Sigmoid colon (tissue), 7 donors: ENCODE measurements at places on chromosomes 13 and 19. TPM values are rescaled to one million over a fixed set of nuclear protein-coding genes. Genes with fewer than 3 reads are reported as not detected.

AP1M2 gene
- not detected for total RNA-seq

DCT gene
- total RNA-seq = 1.4 TPM

CPT1C gene
- total RNA-seq = 3.9 TPM

ARL11 gene
- 0.33 TPM for total RNA-seq

VN1R2 gene
- total RNA-seq = not detected

CGB8 gene
- total RNA-seq = not detected

RFXAP gene
- total RNA-seq = 8.3 TPM

RHPN2 gene
- 1.7 TPM for total RNA-seq

DIRAS1 gene
- total RNA-seq = 2.2 TPM

- no peak for DNase-seq
Measured at GRCh38 chr13:79297128-79297527, 108.9 kb downstream of the RBM26 start.

DNA sequence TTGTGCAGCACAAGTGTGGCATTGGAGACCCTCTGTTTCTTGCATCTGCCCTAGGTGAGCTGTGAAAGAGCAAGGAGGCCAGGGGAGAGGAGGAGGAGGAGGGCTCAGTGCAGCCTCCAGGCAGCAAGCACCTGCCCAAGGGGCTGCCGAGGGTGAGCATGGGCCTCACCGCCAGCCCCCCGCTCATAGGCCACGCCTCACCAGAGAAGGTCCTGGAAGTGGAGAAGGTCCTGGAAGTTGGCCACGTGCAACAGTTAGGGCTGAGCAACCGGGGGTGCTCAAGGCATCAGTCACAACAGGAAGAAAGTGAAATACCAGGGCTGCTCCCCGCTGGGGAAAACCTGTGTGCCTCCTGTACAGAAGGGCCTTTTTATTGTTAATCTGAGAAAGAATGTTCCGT, 168.9 kb downstream of the TEX29 start:
- no peak for DNase-seq

DNA sequence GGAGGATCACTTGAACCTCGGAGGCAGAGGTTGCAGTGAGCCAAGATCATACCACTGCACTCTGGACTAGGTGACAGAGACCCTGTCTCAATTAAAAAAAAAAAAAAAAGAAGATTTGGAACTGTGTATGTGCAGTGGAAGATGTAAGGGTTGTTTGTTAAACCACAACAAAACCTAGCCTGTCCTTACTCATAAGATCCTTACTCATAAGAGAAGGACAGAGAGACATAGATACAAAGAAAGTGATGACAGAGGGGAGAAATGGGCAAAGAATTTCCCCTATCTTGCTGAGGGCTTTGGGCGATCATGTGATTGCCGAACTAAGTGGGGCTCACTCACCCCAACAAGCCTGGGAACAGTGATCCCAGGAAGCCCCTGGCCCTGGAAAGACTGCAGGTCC, 7.9 kb downstream of the ITPKC start:
- DNase-seq = no peak

DNA sequence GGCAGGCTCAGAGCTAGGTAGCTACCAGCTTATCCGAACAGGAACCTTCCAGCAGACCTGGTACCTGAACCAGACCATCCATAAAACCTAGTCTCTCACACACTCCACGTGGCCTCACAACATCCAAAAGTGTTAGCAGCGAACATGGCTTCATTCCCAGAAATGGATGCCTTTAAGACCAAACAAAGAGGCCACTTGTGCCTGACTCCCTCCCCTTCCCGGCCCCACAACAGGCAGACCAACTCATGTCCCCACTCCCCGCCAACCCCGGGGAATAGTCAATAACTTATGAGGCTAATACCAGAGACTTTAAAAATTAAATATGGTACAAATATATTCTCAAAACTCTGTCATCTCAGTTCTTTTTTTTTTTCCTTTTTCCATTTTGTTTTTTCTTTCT, 46.2 kb downstream of the ZNF557 start:
- no peak for DNase-seq

GRCh38 chr19:6837525-6837924, 49.9 kb upstream of the ADGRE1 start:
- DNase-seq = no peak

- DNase-seq = no peak
Measured at GRCh38 chr13:93305886-93306285, 79.3 kb downstream of the GPC6 start.

GRCh38 chr19:51786646-51787494, 8.1 kb upstream of the FPR3 start:
- DNase-seq = no peak

DNA sequence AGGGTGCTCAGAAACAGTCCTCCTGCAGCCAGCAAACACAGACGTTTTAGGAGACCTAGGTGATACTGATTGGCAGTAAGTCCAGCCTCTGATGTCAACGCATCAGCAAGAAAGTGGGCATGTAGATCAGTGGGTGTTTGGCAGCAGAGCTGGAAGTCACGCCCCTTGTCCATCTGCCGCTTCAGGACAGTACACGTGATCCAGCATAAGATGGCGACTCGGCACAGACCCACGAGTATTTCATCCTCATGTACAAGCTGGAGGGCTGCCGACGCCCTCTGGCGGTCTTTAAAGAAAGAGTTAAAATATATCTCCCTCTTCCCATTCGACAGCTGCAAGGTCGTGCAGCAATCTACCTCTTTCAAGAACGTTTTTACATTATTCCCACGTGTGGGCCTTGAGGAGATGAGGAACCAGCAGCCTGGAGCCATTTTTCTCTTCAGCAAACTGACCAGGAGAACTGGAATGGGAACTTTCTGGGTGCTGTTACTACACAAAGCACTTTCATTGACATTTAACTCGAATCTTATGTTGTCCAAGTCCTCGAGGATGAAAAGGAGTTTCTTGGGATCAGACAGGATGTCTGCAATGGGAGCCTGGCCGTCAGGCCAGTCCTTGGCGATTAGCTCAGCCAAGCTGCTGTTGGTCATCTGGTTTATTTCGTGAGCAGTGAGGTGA, 22.3 kb downstream of the NLRP11 start:
- peak; percentile 66 for DNase-seq

DNA sequence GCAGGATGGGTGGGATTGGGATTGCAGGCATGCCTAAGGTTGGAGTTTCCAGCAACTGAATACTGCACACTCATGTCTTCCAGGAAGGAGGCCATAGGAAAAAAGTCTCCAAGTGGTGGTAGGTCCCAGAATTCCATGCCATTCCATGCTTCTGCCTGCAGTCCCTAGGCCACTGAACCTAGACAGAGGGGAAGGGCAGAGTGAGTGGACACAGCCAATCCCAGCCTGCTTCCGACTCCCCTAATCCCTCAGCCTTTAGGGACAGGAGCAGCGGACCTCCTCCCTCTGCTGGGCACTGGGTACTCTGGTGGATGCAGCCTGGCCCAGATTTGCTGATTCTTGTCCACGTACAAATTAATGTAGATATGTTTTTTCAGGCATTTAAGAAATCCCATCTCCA, 17.0 kb downstream of the VSTM2B start:
- peak; percentile 22 for DNase-seq

GRCh38 chr13:37529751-37530385, 68.7 kb downstream of the POSTN start:
- DNase-seq = no peak

DNA sequence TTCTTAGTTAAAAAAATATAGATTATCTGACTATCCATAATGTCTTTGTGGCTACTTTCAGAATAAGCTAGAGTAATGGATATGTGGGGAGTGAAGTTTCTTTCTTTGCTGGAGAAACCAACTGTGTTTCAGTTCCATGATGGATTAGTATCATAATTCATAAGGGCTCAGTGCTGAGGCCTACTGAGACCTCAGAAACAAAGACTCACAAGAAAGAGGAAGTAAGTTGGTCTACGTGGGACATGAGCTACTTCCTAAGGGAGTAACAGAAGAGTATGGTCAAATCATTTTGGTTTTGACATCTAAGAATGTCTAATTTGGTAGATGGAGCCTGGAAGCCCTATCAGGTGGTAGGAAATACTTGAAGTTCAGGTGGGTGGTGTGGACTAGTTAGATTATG, 99.0 kb upstream of the HTR2A start:
- DNase-seq = no peak

DNA sequence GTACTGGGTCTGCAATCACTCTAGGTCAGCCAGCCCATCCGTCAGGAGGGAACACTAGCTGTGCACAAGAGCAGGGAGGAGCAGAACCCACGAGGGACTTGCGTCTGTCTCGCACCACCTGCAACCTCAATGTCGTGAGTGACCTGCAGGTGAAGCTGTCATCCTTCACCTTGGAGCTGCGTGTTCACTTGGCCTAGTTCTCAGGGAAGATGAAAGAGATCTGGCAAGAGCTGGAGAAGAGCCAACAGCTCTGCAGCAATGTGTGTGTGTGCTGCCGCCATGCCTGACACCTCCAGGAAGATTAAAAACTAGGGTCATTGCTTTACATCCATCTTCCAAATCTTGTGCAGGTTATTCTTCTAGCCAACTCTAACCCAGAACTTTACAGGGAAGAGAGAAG, 117.6 kb upstream of the MRI1 start:
- DNase-seq = no peak

GRCh38 chr13:44147233-44147632, 226.4 kb upstream of the SERP2 start:
- no peak for DNase-seq

DNA sequence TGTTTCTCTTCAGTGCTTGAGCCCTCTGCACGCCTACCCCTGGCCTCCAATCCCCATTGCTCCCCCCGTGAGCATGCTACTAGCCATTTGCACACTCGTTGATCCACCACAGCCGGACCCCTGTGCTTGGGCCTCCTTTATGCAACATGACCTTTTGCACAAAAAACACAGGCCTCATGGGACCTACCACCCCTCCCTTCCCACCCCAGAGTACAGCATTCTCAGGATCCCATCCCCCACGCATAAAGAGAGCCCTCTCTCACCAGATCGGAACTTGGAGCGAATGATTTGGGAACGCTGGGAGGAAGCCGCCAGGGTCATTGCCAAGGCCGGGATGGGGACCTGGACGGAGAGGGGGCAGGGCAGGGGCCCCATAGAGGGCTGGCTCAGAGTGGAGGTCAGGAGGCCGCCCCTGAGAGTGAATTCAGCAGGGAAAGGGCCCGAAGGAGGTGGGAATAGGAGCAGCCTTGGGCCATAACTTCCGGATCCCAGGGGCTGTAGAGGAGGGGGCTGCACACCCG, 754 bp downstream of the MAMSTR start:
- no peak for DNase-seq

GRCh38 chr13:105972306-105972721, 563.1 kb downstream of the EFNB2 start:
- DNase-seq = no peak

- peak; percentile 97 for DNase-seq
Measured at GRCh38 chr19:49676136-49676783, 811 bp upstream of the PRMT1 start.

DNA sequence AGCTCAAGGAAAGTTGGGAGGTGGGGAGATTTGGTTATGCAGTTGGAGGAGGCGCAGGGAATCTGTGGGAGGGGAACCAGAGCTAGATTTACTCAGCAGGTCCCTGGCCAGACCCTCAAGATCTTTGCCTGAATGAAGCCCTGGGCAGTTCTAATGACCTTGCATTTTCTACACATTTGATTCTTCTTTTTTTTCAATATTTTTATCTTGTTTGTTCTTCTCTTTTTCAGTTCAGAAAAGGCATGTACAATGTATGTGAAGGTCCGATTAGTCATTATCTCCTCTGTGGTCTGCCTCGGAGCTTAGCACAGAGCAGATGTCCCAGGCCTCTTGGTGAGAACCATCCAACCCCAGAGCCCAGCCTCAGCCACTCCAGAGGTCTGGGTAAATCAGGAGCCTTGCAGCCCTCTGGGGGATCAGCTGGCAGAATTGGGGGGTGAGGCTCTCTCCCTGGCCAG, 24.2 kb downstream of the SERP2 start:
- peak; percentile 37 for DNase-seq

- no peak for DNase-seq
Measured at GRCh38 chr19:32748497-32748896, 28.9 kb downstream of the TDRD12 start.

GRCh38 chr19:32339988-32340874, 5.2 kb upstream of the ZNF507 start:
- peak; percentile 70 for DNase-seq

DNA sequence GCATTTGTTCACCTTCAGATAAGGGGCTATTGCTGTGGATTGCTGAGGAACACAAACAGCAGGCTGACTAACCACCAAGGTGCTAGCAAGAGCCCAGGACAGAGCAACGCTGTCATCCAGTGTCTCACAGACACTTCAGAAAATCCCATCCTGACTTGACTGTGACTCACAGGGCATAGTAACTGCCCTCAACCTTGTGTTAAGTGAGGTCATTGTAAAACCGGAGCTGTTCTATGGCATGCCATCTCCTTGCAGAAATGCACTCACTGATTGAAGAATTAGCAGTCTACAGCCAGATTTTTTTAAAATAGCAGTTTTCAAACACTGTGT, 51.1 kb downstream of the TNFRSF19 start:
- no peak for DNase-seq

DNA sequence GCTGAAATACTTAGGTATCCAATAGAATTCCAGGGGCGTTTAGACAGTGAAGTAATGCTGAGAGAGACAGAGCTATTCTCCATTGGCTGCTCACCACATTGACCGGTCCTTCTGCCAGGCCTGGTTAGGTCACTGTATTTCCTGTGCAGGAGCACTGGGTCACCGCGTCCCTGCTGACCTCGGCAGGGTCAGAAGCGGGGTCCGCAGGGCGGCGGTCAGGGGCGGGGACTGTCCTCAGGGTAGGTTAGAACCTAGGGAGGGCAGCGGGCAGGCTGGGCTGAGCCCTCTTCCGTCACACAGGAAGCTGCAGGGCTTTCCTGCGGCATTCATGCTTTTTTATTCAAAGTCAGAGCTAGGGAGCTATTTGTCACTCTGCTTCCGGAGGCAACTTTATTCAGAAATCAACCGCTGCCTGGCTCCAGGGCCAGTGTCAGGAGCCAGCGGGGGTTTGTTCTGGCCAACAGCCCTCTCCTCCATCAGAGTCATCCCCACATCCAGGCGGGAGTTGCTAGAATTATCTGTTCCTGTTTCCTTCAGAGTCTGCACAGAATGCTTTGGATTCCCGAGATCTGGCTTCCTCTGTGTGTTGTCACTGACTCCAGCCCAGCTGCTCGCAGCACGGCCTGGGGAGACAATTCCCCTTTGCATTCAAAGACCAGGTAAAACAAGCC, 81.2 kb upstream of the WASF3 start:
- no peak for DNase-seq

- DNase-seq = no peak
Measured at GRCh38 chr13:68030152-68030809, 800.1 kb upstream of the PCDH9 start.

DNA sequence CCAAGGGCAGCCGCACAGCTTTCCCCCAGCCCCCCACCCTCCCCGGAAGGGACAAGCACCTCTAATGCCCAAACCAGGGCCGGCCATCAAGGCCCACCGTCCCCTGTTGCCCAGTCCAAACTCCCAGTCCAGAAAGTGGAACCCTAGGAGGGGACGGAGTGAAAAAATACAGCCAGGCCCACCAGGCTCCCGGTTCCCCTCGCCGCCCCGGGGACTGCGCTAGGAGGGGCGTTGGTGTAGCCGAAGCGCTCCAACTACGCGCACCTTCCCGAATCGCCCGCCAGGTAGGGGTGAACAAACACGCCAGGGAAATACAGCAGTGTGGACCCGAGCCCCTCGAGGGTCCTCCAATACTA, 1.3 kb downstream of the KLF16 start:
- no peak for DNase-seq
